Cortex of kidney (tissue), 1 donor: ENCODE measurements at places on chromosomes 6 and 20.

- DNase-seq: no peak
Measured at GRCh38 chr20:62363920-62364851, 2.9 kb downstream of the LAMA5 start.

- DNase-seq: peak; percentile 60
Measured at GRCh38 chr20:33732166-33732970, 572 bp downstream of the ZNF341 start.

DNA sequence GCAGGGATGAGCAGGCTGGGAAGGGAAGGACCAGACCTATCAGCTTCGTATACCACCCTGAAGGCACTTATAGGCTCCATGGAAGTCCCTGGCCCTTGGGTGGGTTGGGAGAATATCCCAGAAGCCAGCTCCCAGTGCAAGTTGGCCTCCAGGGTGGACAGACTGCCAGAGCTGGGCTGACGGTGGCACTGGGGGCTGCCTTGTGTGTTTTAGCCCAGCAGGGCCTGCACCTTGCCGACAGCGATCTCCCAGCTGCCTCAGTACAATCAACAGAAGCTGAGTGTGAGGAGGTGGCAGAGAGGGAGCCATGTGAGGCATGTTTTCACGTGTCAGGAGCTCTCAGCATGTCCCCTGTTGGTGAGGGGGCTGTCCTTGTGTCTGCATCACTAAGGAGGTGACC is 159.5 kb downstream of the VEGFA start:
- no peak for DNase-seq

GRCh38 chr20:57445298-57445697 is 54.1 kb downstream of the RBM38 start:
- no peak for DNase-seq

GRCh38 chr6:110404607-110405006 is 10.8 kb downstream of the DDO start:
- no peak for DNase-seq

- DNase-seq: no peak
Measured at GRCh38 chr20:4282550-4282949, 267.2 kb upstream of the RNF24 start.

DNA sequence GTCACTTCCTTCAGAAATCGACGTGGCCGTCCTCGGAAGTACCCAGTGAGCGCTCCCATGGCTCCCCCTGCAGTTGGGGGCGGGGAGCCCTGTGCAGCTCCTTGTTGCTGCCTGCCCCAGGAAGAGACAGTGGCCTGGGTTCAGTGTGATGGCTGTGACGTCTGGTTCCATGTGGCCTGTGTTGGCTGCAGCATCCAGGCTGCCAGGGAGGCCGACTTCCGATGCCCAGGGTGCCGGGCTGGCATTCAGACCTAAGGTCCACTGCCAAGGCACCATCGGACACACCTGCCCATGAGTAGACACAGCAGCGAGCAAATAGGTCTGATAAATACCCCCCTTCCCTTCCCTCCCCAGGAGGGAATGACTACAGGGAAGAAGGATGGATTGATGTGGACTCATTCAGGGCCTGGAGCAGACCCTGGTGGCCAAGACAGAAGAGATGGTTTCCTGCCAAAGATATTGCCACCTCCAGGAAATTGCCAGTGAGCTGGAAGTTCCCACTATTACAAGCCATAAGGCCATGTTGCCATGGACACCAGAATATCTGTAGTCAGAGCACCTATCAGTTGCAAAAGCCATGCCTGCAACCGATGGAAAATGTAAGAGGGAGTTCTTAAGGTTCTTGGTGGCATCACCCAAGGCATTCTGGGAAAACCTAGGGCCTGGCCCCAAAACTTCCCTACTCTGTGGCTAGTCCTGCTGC is 4.2 kb downstream of the TCF19 start:
- DNase-seq: no peak

DNA sequence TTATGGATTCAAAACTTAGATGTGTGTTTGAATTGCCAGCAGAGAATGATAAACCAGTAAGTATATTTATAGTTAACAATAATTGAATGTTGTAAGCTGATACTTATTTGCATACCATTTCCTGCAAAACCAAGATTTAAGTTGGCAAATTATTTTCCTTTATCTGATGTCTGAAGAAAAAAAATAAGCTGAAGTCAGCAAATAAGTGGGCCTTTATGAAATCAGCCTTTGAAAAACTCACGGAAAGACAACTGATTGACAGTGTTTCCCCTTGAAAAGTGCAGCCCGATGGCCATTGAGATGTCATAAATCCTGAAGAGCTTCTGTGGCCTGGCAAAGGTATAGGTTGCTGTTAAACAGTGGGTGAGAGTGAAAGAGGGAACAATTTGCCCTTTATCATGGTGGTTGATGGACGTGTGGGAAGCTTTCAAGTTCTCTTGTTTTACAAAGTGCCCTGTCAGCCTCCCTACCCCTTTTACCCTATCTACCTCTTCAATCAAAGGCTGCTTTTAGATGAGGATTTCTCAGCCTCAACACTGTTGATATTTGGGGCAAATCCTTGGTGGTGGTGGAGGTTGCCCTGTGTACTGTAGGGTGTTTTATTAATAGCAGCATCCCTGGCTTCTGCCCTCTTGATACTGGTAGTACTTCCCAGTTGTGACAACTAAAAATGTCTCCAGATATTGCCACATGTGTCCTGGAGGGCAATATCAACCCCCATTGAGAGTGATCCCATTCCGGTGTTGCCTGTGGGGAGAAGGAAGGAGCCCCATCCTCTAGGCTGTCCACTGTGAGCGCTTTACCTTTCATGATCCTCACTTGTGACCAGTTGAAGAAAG is 50.2 kb downstream of the VAPB start:
- no peak for DNase-seq

- DNase-seq: no peak
Measured at GRCh38 chr6:78533426-78533825, 333.9 kb upstream of the IRAK1BP1 start.

DNA sequence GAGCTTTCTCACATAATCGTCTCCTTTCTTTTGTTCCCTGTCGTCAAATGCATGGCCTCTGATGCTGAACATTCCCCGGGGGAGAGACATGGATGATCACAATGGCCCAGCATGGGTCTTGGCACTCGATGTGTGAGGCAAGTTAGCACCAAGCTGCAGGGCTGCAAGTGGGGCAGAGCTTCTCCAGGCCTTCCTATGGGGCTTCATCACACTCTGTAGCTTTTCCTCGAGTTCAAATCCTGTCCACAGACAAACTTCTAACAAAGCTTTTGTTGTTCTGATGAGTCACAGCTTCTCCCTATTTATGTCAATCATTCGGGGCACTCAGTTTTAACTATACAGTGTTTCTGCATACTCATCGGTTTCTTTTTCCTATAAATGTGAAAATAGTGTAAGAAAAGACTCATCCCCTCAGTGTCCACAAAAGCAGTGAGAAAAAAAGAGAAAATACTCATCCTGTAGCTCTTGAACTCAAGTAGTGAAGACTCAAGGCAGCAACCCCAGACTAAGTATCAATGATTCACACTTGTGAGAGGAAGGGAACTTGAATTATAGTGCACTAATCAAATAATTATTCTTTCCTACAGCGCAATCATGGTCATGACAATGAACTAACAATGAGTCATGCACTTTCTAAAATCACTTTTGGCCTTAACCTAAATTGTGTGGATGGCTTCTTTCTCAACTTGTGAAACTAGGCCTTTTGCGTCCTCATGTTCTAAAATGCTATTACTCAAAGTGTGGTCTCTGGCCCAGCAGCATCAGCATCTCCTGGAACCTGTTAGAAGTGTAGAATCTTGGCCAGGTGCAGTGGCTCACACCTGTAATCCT is 68.4 kb upstream of the NOX3 start:
- no peak for DNase-seq

GRCh38 chr20:45639687-45640086 is 8.6 kb upstream of the WFDC9 start:
- no peak for DNase-seq

- DNase-seq: no peak
Measured at GRCh38 chr6:107972413-107973096, 14.5 kb upstream of the SEC63 start.

- no peak for DNase-seq
Measured at GRCh38 chr20:10047427-10047826, 12.6 kb downstream of the ANKEF1 start.

- DNase-seq: no peak
Measured at GRCh38 chr6:36110050-36110449, 20.3 kb upstream of the MAPK13 start.

DNA sequence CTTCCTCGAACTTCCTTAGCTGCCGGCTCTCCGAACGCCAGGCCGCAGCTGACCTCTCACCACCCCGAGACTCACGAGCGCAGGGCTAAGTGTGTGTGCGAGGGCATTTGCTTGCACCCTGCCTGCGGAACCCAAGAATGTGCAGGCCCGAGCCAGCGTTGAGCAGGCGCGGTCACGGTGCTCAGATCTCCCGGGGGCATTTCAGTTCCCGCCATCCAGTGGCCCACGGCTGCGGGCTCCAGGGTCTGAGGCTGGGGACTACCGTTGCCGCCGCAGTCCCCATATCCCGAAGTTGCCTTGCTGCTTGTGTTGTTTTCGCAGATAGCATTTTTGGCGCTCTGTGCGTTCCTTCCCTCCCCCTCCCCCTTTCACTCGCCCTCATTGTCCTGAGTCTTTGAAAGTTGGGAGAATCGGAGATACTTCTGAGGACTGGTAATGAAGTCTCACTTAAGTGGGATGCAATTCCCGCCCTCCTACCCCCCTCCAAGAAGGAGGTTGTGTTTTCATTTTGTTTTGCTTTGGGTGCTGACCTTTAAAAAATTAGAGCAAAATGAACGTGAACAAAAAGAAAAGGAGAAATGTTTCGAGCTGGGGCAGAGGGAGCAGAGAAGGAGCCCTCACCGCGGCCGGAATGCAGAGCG is 1.7 kb downstream of the NR2E1 start:
- DNase-seq: no peak

- no peak for DNase-seq
Measured at GRCh38 chr20:50498071-50498776, 12.0 kb upstream of the PTPN1 start.

DNA sequence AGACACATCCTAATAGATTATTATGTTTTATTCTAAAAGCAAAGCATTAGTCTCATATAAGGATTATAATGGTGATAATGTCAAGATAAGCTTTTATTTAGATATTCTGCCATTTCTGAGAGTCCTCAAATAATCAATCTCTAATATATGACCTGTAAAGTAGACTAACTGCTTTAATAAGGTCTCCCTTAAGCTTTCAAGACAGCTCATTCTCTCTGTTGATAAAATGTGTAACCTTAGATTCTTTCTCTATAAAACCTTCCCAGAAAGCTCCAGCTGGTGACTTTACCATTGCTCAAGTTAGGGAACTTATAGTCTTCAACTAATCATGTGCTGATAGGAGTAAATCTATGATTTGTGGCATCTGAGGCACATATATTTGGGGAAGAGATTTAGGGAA is 457.8 kb downstream of the MEI4 start:
- no peak for DNase-seq

- DNase-seq: no peak
Measured at GRCh38 chr6:160730911-160731310, 28.9 kb downstream of the PLG start.

GRCh38 chr6:52300489-52300931 is 16.0 kb upstream of the MCM3 start:
- no peak for DNase-seq

DNA sequence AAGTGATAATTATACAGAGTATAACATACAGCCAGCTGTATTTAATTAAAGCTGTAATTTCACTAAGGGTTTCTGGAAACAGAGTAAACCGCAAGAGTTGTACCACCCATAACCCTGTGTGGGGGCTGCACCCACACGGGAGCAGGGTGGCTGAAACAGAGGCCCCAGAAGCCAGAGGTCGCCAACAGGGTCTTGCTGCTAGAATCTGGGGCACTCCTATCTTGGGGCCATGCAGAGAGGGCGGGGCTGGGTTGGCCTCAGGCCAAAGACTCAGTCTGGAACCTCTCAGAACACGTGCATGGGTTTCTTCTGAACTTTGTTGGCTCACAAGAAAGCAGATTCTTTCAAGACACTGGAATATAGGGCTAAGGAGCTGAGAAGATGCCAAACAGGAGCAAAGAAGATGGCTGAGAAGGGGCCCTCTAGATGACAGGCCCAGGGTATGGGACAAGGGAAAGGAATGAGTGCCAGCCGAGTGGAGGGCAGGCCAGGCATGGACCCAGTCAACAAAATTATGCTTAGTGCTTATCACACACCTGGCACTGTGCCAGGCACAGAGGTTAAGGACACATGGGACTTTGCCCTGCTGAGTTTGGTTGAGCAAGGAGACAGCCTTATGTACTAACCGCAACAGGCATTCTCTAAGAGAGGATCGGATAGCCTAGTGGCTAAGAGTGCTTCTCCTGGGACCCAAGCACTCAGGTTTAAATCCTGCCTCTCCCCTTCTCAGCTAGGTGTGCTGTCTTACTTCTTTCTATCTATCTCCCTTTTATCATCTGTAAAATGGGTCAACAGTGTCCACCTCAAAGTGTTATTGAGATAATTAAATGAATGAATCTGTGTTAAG is 96.6 kb upstream of the FOXP4 start:
- DNase-seq: no peak

DNA sequence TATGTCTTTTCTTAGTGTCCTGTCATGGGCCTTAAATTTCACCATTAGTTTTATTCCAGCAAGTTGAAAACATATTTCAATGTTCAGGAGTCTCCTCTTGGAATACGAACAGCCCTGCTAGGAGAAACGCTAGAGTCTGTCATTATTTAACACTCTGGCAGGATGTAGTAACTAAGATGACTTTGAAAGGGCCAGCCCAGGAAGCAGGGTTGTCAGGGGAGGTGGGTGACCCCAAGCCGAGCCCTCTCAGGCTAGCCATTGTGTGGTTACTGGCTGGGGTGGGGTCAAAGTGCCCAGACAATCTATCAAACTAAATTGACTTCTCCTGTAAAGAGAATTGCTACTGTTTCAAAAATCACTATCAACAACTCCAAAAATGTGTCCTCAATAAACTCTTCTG is 67.8 kb downstream of the LY86 start:
- no peak for DNase-seq

GRCh38 chr20:14950633-14951032 is 613.2 kb upstream of the FLRT3 start:
- DNase-seq: no peak

DNA sequence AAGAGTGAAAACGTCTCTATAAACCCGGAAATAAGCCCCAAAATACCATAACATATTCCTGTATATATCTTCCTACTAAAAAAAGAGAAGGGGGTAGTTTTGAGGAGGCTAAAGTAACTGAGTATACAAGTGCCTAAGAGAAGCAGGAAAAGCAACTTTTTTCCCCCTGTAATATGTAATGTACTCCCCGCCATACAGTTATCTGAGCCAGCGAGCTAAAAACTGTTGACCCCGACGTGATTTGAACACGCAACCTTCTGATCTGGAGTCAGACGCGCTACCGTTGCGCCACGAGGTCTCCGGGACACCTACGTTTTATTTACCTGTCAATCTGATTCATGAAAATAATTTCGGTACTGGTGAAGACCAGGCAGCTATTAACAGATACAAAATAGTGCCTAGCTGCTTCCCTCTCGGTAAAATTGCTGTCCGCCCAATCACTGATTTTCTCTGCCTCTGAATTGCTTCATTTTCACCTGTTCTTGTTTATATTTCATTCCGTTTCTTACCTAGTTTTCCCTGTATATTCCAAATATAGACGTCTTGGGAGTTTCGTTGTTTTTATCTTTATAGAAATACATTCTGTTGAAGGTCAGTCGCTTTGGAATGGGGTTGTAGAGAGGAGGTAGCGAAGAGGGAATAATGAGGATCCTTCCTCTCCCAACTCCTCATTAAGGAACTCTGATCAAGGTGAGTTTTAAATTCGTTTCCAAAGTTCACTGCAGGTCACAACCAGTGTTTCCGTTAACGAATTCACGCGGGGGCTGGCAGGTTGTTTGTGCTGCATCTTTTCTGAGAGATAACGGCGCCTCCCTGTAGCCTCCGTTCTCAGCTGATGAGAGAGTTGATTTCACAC is 33.6 kb upstream of the BTN3A2 start:
- DNase-seq: no peak
